Transverse colon (tissue), 4 donors: ENCODE measurements at places on chromosomes 7 and 10.
A peak's percentile ranks its signal among the peaks of the same experiment; 100 is the strongest.

DNA sequence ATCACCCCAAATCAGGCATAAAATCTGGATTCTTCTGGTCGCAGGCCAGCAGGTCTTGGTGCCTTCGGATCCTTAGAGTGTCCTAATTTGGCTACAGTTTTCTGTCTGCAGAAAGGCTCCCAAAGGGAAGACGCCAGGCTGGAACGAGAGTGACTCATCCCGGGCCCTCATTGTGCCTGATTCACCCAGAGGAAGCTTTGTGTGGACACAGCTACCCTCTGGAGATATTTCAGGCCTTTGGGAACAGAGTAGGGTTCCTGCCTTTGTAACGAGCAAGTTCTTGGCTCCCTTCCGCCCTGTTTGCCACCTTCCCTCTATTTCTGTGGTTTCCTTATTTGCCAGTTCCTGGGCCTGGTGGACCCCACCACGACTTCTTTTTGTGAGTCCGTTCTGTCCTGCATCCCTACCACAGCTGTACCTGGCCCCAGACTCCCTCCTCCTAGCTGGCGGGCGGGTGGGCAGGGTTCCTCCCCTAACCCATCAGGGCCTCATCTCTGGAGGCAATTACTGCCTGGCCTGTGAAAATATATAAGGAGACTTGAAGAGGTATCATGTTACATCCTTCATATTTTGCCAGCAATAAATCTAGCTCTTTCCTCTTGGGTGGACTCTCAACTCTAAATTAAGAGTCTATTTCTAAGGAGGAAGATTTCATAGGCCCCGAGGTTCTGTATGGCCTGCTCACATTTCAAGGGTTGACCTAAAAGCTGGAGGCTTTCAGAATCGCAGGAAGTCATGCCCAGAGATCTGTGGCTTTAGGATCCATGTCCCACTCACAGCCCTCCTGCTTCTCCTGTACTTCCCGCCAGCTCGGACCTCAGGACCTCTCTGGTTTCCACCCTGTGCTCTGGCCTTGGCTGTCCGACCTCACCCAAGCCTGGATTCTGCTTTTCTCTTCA lies 219.2 kb upstream of the ZNF32 start:
- no peaks in the 10 kb centered on the region for H3K27me3 ChIP-seq
- peaks cover 12% of the 10 kb centered on the region for H3K4me1 ChIP-seq
- no peak overlapping the region for H3K4me3 ChIP-seq
- no peaks in the 10 kb centered on the region for H3K36me3 ChIP-seq
- H3K27ac ChIP-seq: peak overlapping the region; percentile 44

DNA sequence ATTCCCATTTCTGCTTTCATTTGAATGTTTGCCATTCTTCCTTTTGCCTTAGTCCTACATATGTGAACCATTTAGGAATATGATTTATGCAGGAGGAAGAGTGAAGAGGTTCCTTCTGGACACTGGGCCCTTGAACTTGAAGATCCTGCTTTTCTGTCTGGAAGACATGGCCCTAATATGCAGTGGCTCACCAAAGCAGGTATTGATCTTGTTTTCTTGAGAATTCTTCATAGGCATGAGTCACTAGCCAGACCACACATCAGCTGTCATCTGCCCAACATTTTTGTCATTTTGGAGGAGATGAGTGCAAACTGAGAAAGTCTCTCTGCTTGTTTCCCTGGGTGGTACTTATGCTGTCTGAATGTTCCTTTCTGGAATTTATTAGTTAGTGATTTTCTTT lies 382.6 kb downstream of the LRMDA start:
- H3K4me3 ChIP-seq: no peak overlapping the region
- H3K27me3 ChIP-seq: no peaks in the 10 kb centered on the region
- no peak overlapping the region for H3K27ac ChIP-seq
- H3K4me1 ChIP-seq: no peaks in the 10 kb centered on the region

DNA sequence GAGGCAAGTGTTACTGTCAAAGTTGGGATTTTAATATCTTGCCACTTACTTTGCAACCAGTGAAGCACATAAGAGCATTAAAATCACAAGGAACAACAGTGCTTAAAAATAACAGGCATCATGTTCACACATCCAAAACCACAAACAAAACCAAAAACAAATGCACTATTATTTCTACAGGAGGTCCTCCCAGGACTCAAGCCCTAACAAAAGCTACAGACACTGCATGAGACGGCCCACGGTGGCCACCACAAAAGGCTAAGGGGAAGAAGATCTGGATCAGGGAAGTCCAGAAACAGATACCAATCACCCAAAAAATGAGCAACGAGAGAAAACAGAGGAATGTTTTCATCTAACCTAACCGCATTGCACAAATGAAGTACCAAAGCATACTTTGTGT lies 158.4 kb downstream of the ZMYND11 start:
- H3K4me1 ChIP-seq: peaks cover 4% of the 10 kb centered on the region
- H3K4me3 ChIP-seq: no peak overlapping the region
- no peak overlapping the region for H3K27ac ChIP-seq
- H3K36me3 ChIP-seq: no peaks in the 10 kb centered on the region

- H3K36me3 ChIP-seq: no peaks in the 10 kb centered on the region
- H3K4me3 ChIP-seq: no peak overlapping the region
- H3K4me1 ChIP-seq: no peaks in the 10 kb centered on the region
- no peak for DNase-seq
- no peak overlapping the region for H3K27ac ChIP-seq
Measured at GRCh38 chr7:26182283-26182682, 18.3 kb downstream of the HNRNPA2B1 start.

GRCh38 chr10:123868038-123869019 lies 23.3 kb downstream of the CPXM2 start:
- no peak for DNase-seq
- no peak overlapping the region for H3K4me3 ChIP-seq
- H3K27me3 ChIP-seq: no peaks in the 10 kb centered on the region
- peaks cover 17% of the 10 kb centered on the region for H3K4me1 ChIP-seq

DNA sequence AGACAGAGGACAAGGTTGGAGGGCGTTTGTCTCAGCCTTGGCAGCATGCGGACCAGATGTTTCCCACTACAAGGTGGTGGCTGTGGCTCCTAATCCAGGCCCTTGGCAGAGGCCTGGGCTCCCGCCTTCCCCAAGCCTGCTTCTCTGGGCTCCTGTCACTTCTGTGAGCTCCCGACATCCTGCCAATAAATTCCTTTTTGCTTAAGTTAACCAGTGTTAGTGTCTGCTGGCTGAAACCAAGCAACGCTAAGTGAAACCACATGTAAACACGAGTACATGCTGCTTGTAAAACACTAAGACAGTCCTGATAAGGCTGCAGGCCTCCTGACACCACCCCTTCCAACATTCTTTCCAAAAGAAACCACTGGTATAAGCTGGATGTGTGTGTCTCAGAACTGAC lies 263.6 kb upstream of the ZMIZ1 start:
- H3K27me3 ChIP-seq: no peaks in the 10 kb centered on the region
- H3K27ac ChIP-seq: peak overlapping the region; percentile 72
- H3K36me3 ChIP-seq: no peaks in the 10 kb centered on the region
- H3K4me1 ChIP-seq: peaks cover 17% of the 10 kb centered on the region
- DNase-seq: peak; percentile 50

- no peak overlapping the region for H3K4me3 ChIP-seq
- no peak for DNase-seq
- no peak overlapping the region for H3K27ac ChIP-seq
Measured at GRCh38 chr10:43217563-43218205, 49.2 kb downstream of the RASGEF1A start.

DNA sequence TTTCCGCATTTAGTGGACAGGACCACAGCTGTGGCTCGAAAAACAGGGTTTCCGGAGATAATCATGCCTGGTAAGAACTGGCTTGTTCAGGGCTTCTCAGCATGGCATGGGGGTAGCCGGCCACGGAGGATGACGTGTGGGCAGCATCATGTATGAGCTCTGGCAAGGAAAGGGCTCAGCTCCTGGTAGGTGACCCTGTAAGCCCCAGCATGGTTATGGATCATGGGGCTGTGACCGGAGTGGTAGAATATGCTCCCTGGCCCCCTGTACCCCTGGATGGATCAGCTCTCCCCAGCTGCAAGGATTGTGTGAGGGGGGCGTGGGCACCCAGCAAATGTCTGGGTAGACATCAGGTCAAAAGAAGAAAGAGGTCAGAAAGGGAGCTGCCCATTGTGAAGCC lies 113.5 kb downstream of the DOCK1 start:
- H3K27ac ChIP-seq: no peak overlapping the region
- H3K36me3 ChIP-seq: no peaks in the 10 kb centered on the region
- H3K27me3 ChIP-seq: no peaks in the 10 kb centered on the region
- no peaks in the 10 kb centered on the region for H3K4me1 ChIP-seq
- no peak overlapping the region for H3K4me3 ChIP-seq

GRCh38 chr7:120838281-120838682 lies 19.7 kb downstream of the TSPAN12 start:
- DNase-seq: no peak
- no peak overlapping the region for H3K27ac ChIP-seq
- no peaks in the 10 kb centered on the region for H3K27me3 ChIP-seq

- peaks cover 17% of the 10 kb centered on the region for H3K27me3 ChIP-seq
- peak; percentile 29 for DNase-seq
- H3K36me3 ChIP-seq: no peaks in the 10 kb centered on the region
- no peaks in the 10 kb centered on the region for H3K4me1 ChIP-seq
Measured at GRCh38 chr7:3063016-3063753, 19.5 kb upstream of the CARD11 start.

DNA sequence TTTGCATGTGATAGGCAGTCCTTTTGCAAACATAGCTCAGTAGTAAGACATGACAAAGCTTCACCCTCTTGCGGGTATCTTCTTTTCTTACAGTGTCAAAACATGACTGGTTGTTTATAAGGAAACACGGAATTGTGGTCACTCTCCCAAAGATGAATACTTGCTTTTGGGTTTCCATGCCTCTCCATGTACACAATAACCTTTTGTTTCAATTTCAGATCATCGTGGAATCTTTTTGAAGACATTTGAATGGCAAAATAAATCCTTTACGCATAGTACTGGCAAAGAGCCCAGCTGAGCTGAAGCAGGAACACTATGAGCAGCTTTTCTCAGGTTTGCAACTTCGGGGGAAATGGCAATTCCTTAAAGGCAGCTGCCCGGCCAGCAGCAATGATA lies 156.8 kb upstream of the FRMD4A start:
- H3K27ac ChIP-seq: no peak overlapping the region

- no peaks in the 10 kb centered on the region for H3K27me3 ChIP-seq
- no peaks in the 10 kb centered on the region for H3K36me3 ChIP-seq
- DNase-seq: no peak
Measured at GRCh38 chr7:108330227-108330626, 126.0 kb downstream of the NRCAM start.

- no peak overlapping the region for H3K4me3 ChIP-seq
- no peak for DNase-seq
- H3K36me3 ChIP-seq: no peaks in the 10 kb centered on the region
- H3K27me3 ChIP-seq: no peaks in the 10 kb centered on the region
- no peaks in the 10 kb centered on the region for H3K4me1 ChIP-seq
Measured at GRCh38 chr10:58453105-58453504, 59.6 kb upstream of the BICC1 start.

GRCh38 chr7:537911-538634 lies 18.4 kb upstream of the PDGFA start:
- peaks cover 23% of the 10 kb centered on the region for H3K4me1 ChIP-seq
- no peaks in the 10 kb centered on the region for H3K36me3 ChIP-seq
- peak overlapping the region; percentile 85 for H3K27ac ChIP-seq
- H3K27me3 ChIP-seq: no peaks in the 10 kb centered on the region
- peak; percentile 93 for DNase-seq
- H3K4me3 ChIP-seq: no peak overlapping the region

GRCh38 chr7:70347463-70348254 lies 749.4 kb downstream of the AUTS2 start:
- no peaks in the 10 kb centered on the region for H3K36me3 ChIP-seq
- H3K27ac ChIP-seq: no peak overlapping the region

- no peak for DNase-seq
- no peak overlapping the region for H3K27ac ChIP-seq
- no peaks in the 10 kb centered on the region for H3K4me1 ChIP-seq
- no peaks in the 10 kb centered on the region for H3K36me3 ChIP-seq
Measured at GRCh38 chr7:26619348-26619984, 244.9 kb downstream of the SKAP2 start.

DNA sequence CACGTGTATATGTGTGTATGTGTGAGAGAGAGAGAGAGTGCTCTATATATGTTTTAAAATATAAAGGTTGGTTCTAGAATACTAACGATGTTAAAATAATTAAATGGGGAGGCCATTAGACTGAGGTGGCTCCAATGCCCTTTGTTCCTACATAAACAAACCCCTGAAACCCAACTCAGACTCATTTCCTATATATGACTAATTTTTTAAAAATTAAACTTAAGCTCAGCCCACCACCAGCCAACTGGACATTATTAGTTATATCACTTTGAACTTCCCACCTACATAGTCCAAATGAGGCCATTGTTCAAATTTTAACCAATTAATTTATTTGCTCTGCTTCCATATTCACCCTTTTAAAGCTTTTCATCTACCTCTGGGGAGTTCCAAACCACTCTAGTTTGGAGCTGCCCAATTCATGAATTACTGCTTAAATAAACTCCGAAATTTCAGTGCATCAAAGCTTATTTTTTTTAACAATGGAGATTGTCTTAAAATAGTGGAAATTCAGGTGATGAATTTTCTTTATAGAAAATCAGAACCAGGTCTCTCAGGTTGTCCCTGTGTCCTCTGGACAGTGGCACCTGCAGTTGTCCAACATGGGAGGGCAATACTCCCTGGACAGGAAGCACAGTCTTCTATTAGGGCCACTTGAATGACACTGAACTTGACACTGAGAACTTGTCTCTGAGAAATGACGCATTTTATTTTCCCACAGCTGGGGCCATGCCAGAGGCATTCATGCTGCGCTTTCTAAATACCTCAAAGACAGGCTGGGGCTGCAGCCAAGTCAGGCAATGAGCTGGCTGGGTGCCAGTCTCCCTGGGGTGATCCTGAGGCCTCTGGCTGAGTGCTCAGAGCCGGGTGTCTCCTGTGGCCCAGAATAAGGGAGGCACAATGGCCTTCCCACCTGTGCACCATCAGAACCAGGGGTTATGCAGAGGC lies 109.5 kb upstream of the TMEM72 start:
- H3K4me3 ChIP-seq: no peak overlapping the region
- H3K4me1 ChIP-seq: no peaks in the 10 kb centered on the region
- H3K27ac ChIP-seq: no peak overlapping the region

- peaks cover 5% of the 10 kb centered on the region for H3K4me1 ChIP-seq
- H3K4me3 ChIP-seq: no peak overlapping the region
- no peaks in the 10 kb centered on the region for H3K27me3 ChIP-seq
- no peak for DNase-seq
- no peak overlapping the region for H3K27ac ChIP-seq
Measured at GRCh38 chr10:75688506-75689300, 257.3 kb downstream of the LRMDA start.

- H3K4me3 ChIP-seq: no peak overlapping the region
- no peaks in the 10 kb centered on the region for H3K27me3 ChIP-seq
- no peaks in the 10 kb centered on the region for H3K36me3 ChIP-seq
- no peaks in the 10 kb centered on the region for H3K4me1 ChIP-seq
- H3K27ac ChIP-seq: no peak overlapping the region
Measured at GRCh38 chr10:59958882-59959281, 52.5 kb upstream of the CCDC6 start.

- H3K4me3 ChIP-seq: no peak overlapping the region
- peaks cover 28% of the 10 kb centered on the region for H3K36me3 ChIP-seq
- H3K4me1 ChIP-seq: no peaks in the 10 kb centered on the region
- peak; percentile 5 for DNase-seq
Measured at GRCh38 chr7:98296833-98297232, 15.3 kb downstream of the BRI3 start.

- H3K27me3 ChIP-seq: no peaks in the 10 kb centered on the region
- H3K27ac ChIP-seq: no peak overlapping the region
- DNase-seq: no peak
- H3K36me3 ChIP-seq: no peaks in the 10 kb centered on the region
- no peak overlapping the region for H3K4me3 ChIP-seq
Measured at GRCh38 chr10:63717027-63717715, 196.0 kb downstream of the REEP3 start.

- no peak overlapping the region for H3K27ac ChIP-seq
- DNase-seq: no peak
- peaks cover 7% of the 10 kb centered on the region for H3K4me1 ChIP-seq
- H3K4me3 ChIP-seq: no peak overlapping the region
- H3K36me3 ChIP-seq: no peaks in the 10 kb centered on the region
Measured at GRCh38 chr10:20630092-20630643, 266.9 kb downstream of the NEBL start.
